ENCODE measurements at places on chromosomes 6 and 20.

DNA sequence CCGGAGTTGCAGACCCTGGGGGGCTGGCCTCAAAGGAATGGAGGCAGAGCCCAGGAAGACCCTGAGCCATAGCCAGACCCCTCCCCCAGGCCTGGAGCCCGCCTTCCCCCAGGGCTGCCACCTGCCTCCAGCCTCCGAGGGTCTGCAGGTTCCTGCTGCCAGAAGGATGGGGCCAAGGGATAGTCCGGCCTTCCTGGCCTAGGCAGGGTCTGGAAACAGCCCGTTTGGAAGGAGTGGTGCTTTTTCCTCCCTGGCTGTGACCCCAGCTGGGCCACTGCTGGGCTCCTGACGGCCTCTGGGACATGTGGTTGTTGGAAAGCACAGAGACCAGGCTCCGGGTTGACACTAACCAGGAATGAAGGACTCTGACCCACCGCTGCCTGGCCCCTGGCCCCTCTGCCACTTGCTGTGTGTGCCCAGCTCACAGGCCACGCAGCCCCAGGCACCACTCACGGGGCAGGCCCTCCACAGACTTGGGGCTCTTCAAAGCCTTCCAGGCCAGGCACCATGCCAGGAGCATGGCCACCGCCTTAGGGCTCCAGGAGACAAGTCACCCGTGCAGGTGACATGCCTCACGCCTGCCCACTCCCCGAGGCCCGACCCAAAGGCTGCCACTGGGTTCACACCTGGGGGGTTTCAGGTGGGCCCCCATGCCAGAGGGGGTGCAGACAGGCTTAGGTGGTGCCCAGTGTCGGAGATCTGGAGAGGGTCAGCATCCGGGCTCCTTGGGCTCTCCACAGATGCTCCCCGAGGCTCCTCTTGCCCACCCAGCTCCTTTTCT is 3.9 kb upstream of the LAMA5 start:
- DNase-seq: no peak

GRCh38 chr6:19988555-19988954 is 151.4 kb downstream of the ID4 start:
- DNase-seq: no peak

GRCh38 chr6:10373642-10374359 is 41.1 kb downstream of the TFAP2A start:
- DNase-seq: no peak

- no peak for DNase-seq
These were observed 36.6 kb downstream of the CRISP2 start for GRCh38 chr6:49676671-49677281.

GRCh38 chr6:15287670-15288375 is 42.0 kb downstream of the JARID2 start:
- DNase-seq: no peak

GRCh38 chr6:44969446-44970185 is 358.5 kb upstream of the RUNX2 start:
- no peak for DNase-seq

- no peak for DNase-seq
These were observed 171.2 kb upstream of the SUPT3H start for GRCh38 chr6:45548657-45549515.

DNA sequence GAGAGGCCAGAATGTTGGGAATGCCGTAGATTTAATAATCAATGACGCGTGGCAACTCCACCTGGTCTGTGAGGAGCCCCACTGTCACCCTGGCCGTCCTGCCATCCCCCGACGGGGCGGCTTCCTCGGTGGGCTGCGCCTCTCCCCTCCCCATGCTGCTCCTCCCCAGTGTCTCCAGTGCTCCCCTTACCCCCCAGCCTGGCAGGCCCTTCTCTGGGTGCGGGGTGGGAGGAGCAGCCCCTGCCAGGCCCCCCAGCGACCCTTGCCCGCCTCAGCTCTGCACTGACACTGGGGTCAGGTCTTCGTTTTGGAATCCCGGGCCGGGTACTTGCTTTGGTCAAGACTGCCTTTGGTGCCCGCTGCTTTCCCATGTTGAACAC is 82.3 kb upstream of the FRMD1 start:
- DNase-seq: no peak

DNA sequence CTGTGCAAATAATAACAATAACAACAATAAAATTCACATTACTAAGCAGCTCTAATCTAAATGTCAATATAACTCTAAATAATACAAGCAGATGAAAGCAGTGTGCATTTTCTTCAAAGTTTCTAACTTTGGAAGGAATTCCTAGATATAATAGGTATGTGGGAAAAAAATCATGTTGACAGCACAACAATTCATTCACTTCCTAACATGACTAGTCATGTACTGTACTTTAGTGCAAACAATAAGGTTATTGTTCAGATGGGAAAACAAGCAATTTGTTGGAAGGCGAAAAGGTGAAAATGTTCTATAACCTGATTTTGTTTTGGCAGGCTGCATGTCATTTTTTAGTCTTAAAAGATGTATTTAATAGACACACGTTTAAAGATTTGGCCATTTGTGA is 484.3 kb upstream of the JAG1 start:
- no peak for DNase-seq

- DNase-seq: peak; percentile 55
These were observed 26.7 kb upstream of the TTPAL start for GRCh38 chr20:44448753-44449546.

DNA sequence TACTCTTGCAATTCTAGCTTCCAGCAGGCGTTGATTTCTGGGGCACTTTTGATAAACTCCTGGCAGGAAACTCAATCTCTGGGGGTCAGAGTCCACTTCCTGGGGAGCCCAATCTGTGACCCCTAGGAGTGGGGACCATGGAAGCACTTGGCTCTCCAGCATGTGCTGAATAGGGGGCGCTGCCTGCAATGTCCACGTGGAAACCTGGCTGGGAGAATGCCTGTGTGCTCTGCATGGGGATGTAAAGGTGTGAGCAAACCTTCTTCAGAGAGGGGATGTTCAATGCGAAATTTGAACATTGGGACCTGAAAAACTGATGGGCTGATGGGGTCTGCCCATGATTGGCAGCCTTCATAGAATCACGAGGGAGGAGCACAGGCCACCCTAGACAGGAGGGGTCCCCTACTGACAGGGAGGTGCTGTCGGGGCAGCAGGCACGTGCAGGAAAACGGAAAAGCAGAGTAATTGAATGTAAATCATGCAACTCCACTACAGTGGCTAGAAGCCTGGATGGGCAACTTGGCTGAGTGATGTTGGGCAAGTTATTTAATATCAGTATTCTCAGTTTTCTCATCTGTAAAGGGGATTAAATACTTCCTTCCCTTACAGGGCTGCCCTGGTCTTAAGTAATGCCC is 47.8 kb downstream of the CEP43 start:
- no peak for DNase-seq

DNA sequence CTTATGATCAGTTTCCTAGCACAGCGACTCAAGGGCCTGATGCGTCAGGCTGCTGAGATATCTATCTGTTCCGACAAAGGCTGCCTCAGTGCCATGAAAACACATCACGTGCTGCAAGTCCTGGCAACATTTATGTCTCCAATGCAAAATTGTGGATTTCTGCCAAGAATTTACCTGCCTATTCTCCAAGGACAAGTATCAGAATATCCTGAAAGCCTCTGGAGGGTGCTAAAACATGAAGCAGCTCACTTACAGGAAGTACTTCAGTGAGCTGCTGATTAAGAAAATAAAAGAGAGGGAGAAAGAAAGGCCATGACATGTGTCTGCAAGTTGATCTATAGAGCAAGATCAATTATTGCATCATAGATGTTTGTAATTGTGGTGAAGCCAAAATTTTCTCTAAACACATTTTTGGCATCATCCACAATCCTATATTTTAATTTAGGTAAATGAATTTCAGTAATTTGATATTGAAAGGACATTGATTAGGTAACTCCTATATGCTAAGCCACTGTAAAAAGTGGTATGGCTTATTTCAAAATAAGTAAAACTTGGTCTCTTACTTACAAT is 25.8 kb upstream of the TPBG start:
- no peak for DNase-seq

GRCh38 chr20:41877911-41878310 is 259.7 kb upstream of the CHD6 start:
- no peak for DNase-seq

DNA sequence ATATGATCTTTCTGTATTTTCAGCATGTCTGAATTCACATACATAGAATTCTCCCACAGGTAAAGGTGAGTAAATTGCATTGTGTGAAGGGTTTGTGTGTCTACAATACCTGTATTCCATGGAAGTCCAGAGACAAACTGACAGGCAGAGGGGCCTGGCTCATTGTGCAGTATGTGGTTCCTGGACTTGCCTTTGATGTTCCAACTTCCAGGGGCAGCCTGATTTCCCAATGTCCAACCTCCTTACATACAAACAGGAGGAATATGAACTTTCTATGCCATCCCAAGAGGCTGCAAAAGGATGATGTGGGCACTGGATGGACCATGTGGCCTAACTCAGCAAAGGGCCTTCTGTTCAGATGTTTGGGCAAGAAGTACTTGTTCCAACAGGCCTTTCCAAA is 58.5 kb downstream of the LYRM4 start:
- DNase-seq: no peak

- DNase-seq: no peak
These were observed 2.5 kb upstream of the FASTKD5 start for GRCh38 chr20:3162080-3162611.

DNA sequence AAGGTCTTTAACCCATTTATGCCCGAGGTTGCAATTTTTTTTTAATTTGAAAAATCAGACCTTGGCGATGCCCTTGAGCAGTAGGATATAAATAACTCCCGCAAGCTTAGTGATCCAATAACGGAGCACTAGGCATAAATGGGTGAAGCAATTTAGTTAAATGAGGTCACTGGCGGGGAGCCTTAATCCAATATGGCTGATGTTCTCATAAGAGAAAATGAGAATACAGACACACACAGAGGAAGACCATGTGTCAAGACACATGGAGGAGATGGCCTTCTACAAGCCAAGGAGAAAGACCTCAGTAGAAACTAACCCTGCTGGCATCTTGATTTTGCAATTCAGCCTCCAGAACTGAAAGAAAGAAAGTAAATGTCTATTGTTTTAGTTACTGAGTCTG is 735 bp downstream of the SIRPG start:
- no peak for DNase-seq

- no peak for DNase-seq
These were observed 347.8 kb upstream of the FLRT3 start for GRCh38 chr20:14685183-14685582.

DNA sequence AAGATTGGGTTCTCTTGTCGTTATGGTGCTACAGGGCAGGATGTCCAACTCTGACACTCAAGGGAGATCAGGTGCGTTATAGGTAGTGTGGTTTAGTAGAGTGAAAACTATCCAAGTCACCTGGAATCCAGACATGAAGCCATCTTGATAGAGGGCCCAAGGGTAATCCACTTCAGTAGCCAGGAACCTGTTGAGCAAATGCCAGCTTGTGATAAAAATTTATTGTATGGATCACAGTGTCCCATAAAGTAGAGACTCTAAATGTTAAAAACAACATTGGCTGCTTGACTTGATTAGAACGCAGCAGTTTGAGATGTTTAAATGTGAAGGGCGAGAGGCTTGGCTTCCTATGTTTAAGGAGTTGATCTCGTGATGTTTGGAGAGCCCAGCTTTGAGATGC is 105.7 kb upstream of the GMDS start:
- DNase-seq: no peak

GRCh38 chr6:107511511-107511993 is 21.6 kb downstream of the SOBP start:
- no peak for DNase-seq

- DNase-seq: no peak
These were observed 252.7 kb downstream of the KHDC1L start for GRCh38 chr6:72972579-72972978.

- DNase-seq: no peak
These were observed 333.7 kb downstream of the MEI4 start for GRCh38 chr6:77986380-77987034.

- DNase-seq: no peak
These were observed 349.9 kb downstream of the ARHGAP18 start for GRCh38 chr6:129359811-129360681.

DNA sequence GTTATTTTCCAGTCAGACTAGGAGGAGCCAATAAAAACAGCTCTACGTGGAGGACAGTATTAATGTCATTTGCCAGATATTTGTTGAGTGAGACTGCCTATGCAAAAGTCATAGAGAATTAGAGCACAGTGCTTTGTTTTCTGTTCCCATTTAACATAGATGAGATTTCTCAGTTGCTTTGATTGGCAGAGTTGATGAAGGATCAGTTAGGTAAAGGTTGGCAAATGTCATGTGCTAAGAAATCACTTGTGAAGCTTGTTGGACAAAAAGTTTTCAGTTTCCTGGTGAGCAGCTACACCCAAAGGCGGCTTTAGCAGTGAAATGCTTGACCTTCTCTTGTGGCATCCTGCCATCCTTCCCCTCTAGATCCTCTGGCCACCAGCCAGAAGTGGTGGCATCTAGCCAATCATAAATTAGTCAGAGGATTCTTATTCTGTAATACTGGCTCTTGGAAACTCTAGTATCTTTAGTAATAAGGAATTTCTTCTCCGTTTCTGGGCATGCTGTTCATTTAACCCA is 37.0 kb downstream of the BCKDHB start:
- DNase-seq: peak; percentile 7

DNA sequence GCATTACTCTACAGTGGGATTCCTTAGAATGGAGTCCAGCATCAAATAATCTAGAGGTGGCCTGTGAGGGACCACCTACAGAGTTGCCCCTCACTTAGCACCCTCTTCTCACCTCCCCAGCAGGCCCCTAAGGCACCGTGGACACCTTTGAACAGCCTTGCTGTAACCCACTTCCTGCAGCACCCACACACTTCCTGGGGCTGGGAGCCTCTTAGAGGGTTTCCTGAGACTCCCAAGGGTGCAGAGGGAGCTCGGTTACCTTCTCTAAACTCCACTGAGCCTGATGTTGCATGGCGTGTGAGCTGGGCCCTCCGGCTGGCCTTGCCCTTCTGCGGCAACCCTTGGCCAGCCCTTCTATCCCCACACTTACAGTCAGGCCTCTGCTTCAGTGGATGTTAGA is 7.3 kb upstream of the SIRPG start:
- no peak for DNase-seq

GRCh38 chr6:19303383-19303782 is 533.8 kb upstream of the ID4 start:
- no peak for DNase-seq

DNA sequence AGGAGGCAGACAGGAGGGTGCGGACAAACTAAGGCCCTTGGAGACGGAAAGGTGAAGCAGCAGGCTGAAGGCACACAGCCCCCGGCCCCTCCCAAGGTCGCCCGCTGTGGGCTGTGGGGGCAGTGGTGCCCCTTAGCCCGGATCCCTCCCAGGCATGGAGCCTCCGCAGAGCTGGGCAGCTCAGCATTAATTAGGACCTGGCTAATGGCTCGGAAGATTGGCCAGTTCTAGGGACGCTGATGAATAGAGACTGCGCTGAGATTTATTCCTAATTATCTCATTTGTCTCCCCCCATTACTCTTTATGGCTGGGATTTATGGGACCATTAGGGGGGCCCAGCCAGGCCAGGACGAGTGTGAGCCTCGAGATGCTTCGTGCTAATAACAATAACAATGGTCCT is 20.4 kb downstream of the MDFI start:
- no peak for DNase-seq

DNA sequence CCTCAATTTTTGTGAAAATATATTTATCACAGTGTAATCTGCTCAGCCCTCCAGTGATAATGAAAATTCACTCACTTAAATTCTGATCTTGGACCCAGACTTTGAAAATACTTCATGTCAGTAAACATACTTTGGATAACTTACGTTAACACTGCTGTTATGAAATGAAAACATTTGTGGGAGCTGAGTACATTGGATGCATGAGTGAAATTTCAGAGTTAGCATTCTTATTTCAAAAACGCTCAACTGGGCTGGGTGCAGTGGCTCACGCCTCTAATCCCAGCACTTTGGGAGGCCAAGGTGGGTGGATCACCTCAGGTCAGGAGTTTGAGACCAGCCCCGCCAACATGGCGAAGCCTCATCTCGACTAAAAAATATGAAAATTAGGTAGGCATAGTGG is 196.4 kb downstream of the UTRN start:
- no peak for DNase-seq

Measured in hematopoietic multipotent progenitor cell treated with erythropoietin and hydrocortisone succinate and interleukin-3 and kit ligand, for 15 days (in vitro differentiated cells).